ENCODE measurements at places on chromosomes 1 and 21.

DNA sequence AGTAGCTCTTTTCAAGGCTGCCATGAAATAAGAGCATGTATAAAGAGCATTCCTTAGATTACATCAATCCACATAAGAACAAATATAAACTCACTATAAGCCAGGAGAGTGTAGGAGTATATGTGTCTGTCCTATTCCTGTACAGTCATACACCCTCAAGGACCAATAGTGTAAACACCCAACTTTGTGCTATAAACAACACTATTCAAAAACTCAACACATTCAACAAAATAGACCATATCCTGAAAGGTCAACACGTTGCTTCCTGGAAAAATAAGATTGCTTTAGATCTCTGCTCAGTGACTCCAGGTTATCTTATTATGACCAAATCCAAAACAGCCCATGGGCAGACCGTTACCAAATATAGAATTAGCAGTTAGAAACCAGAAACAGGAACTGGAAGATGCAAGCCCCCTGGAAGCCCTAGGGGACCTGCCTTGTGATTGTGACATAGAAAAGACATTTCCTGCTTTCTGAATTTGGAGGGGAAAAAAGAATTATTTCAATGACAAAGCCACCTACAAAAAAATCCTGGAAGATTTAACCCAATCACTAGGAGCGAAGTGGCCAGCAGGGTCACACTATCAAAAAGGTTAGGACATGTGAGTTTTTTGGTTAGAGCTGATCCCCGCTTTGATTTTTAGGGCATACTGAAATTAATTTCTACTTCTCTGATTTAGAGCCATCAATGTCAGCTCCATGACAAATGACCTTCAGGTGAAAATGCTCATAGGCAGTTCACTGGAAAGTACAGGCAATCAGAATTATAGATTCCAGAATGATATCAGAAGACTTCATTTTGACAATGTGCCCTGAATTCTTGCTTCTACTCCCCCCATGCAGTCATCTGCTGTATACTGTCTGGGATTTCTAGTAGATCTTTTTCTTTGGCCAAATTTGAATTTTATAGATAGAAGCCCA is 59.9 kb downstream of the LRRC8C start:
- no peak for DNase-seq

GRCh38 chr1:66350001-66350547 is 183.9 kb upstream of the SGIP1 start:
- peak; percentile 53 for DNase-seq

GRCh38 chr1:246152986-246153431 is 354.1 kb downstream of the SMYD3 start:
- no peak for DNase-seq

GRCh38 chr1:64685217-64685616 is 59.7 kb upstream of the RAVER2 start:
- DNase-seq, result no peak

- DNase-seq, result no peak
Measured at GRCh38 chr1:233597489-233597901, 16.4 kb upstream of the KCNK1 start.

- no peak for DNase-seq
Measured at GRCh38 chr1:6738987-6739676, 37.5 kb upstream of the DNAJC11 start.

DNA sequence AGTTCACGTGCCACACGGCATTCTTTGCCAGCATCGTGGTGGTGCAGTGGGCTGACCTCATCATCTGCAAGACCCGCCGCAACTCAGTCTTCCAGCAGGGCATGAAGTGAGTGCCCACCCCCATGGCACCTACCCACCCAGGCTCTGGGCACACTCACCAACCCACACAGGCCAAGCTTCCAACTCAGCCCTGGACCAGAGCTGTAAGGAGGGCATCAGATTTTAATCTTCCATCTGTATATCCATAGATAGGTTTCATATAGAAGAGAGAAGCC is 14.5 kb upstream of the ATP1A4 start:
- no peak for DNase-seq

DNA sequence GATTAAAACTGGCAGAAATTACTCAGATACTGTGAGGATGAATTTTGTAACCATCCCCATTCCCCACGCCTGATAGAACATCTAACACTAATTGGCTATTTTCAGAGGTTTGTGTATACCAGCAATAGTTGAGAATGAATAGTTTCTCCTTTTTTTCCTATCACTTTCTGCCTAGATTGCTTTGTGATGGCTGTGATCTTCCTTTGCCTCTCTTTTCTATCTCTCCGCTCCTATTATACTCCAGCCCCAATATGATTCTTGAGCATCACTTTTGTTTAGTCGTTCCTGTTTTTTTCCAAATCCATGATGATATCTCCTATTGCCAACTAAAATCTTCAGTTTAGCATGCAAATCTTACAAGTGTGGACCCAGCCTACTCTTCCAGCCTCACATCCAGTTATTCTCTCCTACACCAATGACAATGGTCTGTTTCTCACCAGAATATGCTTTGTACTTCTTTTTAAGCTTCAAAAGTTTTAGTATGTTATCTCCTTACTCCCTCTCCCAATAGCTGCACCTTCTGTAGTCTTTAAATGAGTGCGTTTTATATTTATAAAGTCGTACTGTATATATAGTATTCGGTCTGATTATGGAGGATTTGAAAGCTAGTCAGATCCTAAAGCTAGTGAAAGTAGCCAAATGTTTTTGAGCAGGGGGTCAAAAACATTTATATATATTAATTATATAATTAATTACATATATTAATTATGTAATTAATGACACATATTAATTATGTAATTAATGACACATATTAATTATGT is 25.2 kb downstream of the MAGI3 start:
- no peak for DNase-seq

- no peak for DNase-seq
Measured at GRCh38 chr1:228374711-228375577, 31.7 kb downstream of the TRIM11 start.

- no peak for DNase-seq
Measured at GRCh38 chr1:37399205-37399604, 75.2 kb upstream of the ZC3H12A start.

DNA sequence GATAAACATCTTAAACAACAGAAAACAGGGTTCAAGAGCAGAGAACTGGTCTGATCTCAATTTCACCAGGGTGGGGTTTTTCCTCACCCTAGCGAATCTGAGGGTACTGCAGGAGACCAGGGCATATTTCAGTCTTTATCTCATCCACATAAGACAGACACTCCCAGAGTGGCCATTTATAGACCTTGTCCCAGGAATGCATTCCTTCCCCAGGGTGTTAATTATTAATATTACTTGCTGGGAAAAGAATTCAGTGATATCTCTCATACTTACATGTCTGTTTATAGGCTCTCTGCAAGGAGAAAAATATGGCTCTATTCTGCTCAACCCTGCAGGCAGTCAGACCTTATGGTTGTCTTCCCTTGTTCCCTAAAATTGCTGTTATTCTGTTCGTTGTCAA is 84.1 kb downstream of the LYPLAL1 start:
- no peak for DNase-seq

DNA sequence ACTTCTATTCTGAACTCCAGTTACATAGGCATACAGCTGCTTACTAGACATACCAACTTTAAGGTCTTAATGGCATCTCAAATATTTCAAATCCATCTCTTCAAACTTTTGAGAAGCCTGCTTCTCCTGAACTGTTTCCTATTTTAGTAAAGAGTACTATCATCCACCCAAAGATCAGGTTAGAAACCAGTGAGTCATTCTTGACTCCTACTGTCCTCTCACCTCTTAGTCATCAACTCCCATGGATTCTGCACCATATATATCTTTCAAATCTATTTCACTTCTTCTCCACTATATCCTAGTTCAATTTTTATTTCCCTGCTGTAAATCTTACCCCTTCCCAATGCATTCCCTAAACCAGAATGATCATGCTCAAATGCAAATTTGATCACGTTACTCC is 18.1 kb upstream of the BEND5 start:
- DNase-seq, result no peak

DNA sequence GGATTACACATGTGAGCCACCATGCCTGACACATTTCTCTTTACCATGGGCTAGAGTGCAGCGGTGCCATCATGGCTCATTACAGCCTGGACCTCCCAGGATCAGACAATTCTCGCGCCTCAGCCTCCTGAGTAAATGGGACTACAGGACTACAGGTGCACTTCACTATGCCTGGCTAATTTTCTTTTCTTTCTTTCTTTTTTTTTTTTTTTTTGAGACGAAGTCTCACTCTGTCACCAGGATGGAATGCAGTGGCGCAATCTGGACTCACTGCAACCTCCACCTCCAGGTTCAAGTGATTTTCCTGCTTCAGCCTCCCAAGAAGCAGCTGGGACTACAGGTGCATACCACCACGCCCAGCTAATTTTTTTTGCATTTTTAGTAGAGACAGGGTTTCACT is 14.8 kb upstream of the KIF1B start:
- no peak for DNase-seq

- no peak for DNase-seq
Measured at GRCh38 chr1:8026976-8027747, 1.1 kb upstream of the ERRFI1 start.

DNA sequence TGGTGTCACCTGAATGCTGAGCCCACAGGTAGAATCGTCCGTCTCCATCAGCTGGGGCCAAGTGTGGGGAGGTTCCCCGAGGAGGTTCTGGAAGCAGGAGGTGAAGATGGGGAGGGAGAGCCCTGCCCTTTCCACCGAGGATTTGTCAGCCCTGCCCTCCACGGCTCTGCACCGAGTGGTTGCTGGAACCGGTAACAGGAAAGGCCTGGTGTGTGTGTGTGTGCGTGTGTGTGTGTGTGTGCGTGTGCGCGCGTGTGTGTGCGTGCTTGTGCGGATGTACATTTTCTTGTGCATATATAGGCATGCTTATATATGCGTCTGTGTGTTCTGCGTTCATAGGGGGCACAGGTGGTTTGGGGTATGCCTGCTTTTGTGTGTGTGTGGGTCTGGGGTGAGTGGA is 3.5 kb downstream of the NBL1 start:
- no peak for DNase-seq

- DNase-seq, result no peak
Measured at GRCh38 chr1:246335151-246335550, 171.9 kb downstream of the SMYD3 start.

GRCh38 chr21:37032877-37033471 is 26.5 kb downstream of the RIPPLY3 start:
- DNase-seq, result no peak

GRCh38 chr1:36881068-36881405 is 153.3 kb downstream of the GRIK3 start:
- no peak for DNase-seq

DNA sequence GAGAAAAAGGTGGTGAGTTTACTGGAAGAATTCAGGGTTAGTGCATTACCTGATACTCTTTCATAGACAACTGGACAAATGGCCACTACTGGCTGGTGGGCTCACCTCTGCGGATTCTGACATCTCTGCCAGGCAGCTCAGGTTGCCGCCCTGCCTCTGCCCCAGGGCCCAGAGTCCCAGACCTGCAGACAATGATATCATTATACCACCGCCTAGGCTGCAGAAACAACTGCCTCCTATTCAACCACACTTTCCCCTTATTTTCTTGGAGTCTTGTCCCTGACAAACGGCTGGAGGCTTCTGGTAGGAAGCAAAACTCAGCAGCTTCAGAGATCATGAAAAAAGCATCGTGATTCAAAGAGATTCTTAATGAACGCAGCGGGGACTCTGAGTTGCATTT is 37.0 kb downstream of the IRF2BP2 start:
- DNase-seq, result no peak

GRCh38 chr1:87806379-87807094 is 477.9 kb downstream of the LMO4 start:
- DNase-seq, result no peak

DNA sequence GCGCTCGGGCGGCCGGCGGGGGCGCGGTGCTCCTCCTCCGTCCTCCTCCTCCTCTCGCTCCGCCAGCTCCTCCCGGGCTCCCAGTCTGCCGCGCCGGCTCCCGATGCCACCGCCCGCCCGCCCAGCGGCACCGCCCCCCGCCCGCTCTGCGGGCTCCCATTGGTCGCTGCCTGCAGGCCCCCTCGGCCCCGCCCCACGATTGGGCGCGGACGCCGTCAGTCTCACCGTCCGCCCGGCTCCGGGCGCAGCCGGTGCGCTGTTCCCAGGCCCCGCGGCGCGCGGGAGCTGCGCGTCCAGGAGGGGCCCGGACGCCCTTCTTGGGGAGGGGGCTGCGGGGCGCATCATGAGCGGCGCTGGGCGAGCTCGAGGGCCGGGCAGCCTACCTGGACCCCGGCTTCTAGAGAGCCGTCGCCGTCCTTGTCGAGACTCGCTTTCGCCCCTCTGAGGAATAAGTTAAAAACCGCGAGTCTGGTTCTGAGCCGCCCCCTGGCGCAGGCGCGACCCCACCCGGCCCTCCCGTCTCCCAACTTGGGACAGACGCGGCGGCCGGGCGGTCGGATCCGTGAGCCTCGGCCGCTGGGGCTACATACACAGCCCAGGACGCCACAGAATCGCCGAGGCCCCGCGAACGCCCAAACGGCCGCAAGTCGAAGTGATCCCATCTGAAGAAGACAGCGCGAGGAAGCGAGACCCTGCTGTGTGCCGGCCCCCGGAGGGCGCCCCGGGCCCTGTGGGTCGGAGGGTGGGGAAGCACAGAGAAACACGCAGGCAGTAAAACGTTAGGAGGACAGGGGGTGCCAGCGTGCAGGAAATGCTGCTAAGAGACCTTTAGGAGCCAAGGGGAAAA is at the start of gene SIPA1L2:
SIPA1L2 (minus strand) TSS at position 87 of the 847 bp plus-strand sequence. CDS start 114,794 bp downstream, outside the sequence.
- peak; percentile 85 for DNase-seq

- DNase-seq, result no peak
Measured at GRCh38 chr1:167563579-167564246, 10.2 kb upstream of the CREG1 start.

DNA sequence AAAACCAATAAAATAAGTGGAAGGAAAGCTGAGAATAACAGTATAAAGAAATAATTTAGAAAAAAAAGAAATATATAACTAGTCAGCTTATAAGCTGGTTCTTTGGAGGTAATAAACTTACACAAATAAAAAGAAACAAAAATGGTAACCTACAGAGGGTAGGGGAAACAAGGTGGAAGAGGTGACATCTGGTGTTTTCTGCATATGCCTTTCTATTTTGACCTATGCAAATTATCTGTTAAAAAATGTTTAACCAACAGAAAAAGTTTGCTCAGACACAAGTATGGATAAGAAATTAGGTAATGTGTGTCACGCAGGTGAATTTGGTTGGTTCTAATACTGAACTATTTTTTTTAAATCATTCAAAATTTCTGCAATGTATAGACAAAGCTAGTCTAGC is 53.6 kb upstream of the DMRTA2 start:
- no peak for DNase-seq

- no peak for DNase-seq
Measured at GRCh38 chr1:84174051-84174556, 30.0 kb downstream of the PRKACB start.

DNA sequence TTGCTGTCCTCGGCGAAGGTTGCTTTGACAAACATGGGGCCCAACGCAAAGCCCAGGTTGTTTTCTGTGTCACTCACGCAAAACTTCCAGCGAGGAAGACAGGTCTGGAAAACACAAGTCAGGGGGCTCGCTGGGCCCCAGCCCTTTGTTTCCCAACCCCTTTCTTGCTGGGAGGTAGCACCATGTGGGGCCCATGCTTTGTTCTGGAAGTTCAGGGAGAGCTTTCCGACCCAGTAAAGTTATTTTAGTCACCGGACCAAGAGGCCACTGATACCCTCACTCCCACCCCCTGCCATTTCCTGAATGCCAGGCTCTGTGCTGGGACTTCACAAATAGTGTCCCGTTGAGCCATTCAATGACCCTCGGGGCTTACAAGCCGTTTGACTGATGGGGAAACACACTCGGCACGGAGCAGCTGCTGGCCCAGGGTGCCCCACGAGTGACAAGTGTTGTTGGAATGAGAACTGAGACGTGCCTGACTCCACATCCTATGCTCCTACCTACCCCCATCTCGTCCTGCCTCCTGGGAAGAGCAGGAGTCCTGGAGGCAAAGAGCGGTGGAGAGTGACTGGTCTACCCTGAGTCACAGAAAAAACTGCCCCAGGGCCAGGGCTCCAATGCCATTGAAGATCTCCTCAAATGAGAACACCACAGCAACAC is 52.0 kb downstream of the ECE1 start:
- no peak for DNase-seq
